Heart left ventricle (tissue), 16 donors: ENCODE measurements at places on chromosomes 1 and 21. TPM values are rescaled to one million over a fixed set of nuclear protein-coding genes. Genes with fewer than 3 reads are reported as not detected.

Gene FAM3B
- polyA plus RNA-seq: not detected

Gene PRPF38B
- 19.5 TPM for polyA plus RNA-seq

Gene ZNF593OS
- polyA plus RNA-seq: not detected

Gene EYA3
- 5.8 TPM for polyA plus RNA-seq

Gene ANKRD34A
- 0.65 TPM for polyA plus RNA-seq

Gene PGLYRP4
- not detected for polyA plus RNA-seq

Gene TAL1
- 2.7 TPM for polyA plus RNA-seq

Gene KRTAP19-1
- polyA plus RNA-seq: not detected

Gene SH2D1B
- polyA plus RNA-seq: not detected

Gene COA7
- polyA plus RNA-seq: 6.4 TPM

Gene SHE
- 10.1 TPM for polyA plus RNA-seq

Gene BRDT
- polyA plus RNA-seq: not detected

Gene CFHR1
- not detected for polyA plus RNA-seq

Gene FNBP1L
- polyA plus RNA-seq: 12.4 TPM

Gene ARHGAP30
- polyA plus RNA-seq: 3.0 TPM

Gene AURKAIP1
- polyA plus RNA-seq: 465 TPM

Gene JAM2
- 19.2 TPM for polyA plus RNA-seq

Gene KRTAP13-2
- polyA plus RNA-seq: not detected

Gene TSTD1
- 16.2 TPM for polyA plus RNA-seq

Gene NVL
- polyA plus RNA-seq: 11.8 TPM

Gene ATP6V1G3
- polyA plus RNA-seq: not detected

Gene RBP7
- 97.5 TPM for polyA plus RNA-seq

Gene RGS18
- polyA plus RNA-seq: 0.42 TPM

Gene TRNP1
- polyA plus RNA-seq: 38.9 TPM

Gene MYOC
- polyA plus RNA-seq: 2.3 TPM

Gene PLPPR4
- 0.11 TPM for polyA plus RNA-seq

Gene FAM131C
- 9.3 TPM for polyA plus RNA-seq

Gene SYNC
- 8.3 TPM for polyA plus RNA-seq

Gene SPRR2B
- not detected for polyA plus RNA-seq

Gene C1orf87
- not detected for polyA plus RNA-seq

Gene LCE2B
- not detected for polyA plus RNA-seq

Gene OXCT2
- 5.0 TPM for polyA plus RNA-seq

Gene NECTIN4
- polyA plus RNA-seq: 0.03 TPM

Gene ADGRL2
- polyA plus RNA-seq: 45.0 TPM

Gene USH2A
- 0.99 TPM for polyA plus RNA-seq

Gene DENND2C
- 2.1 TPM for polyA plus RNA-seq

Gene DNAI4
- 0.72 TPM for polyA plus RNA-seq

Gene RAP1GAP
- polyA plus RNA-seq: 4.1 TPM

Gene IL22RA1
- polyA plus RNA-seq: 0.04 TPM

Gene FBXO42
- 11.0 TPM for polyA plus RNA-seq

Gene ADGRB2
- polyA plus RNA-seq: 11.5 TPM

Gene DNALI1
- 5.2 TPM for polyA plus RNA-seq
